ENCODE measurements at places on chromosomes 5 and 9.

DNA sequence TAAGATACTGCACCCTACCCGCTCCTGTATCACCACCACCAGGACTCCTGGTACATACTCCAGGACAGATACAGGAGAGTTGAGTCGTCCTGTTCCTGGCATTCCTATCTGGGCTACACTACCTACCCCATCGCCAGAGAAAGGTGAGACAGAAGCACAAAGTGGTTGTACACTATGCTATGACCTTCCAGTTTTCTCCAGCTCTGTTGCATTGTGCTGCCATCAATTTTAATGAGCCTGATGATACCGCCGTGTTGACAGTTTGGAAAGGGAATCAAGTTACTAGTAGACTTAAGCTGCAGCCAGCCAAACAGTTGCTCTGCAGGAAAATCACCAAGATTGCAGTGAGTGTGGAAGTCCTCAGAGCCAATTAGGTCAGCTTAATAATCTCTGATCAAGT, 35.2 kb downstream of the ANP32B start:
- DNase-seq: no peak

DNA sequence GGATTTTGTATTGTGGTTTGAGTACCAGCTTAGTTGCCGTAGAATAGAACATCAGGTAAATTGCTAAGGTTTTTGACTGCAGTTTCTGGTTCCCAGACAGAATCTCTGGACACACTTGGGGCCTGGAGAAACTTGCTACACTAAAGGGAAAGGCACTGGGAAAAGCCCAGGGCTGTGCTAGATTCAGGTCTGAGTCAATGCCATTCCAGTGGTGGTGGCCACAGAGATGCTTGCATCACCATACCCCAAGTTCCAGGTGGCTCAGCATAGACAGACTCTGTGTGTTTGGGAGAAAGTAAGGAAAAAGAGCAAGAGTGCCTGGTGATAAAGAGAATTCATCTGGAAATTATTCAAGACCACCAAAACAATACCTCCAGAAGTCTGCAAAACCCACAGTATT, 120.6 kb downstream of the HMHB1 start:
- no peak for DNase-seq

- no peak for DNase-seq
Observed at GRCh38 chr5:32909207-32909606, 198.1 kb downstream of the NPR3 start.

- no peak for DNase-seq
Observed at GRCh38 chr5:80781356-80781755, 126.6 kb upstream of the DHFR start.

DNA sequence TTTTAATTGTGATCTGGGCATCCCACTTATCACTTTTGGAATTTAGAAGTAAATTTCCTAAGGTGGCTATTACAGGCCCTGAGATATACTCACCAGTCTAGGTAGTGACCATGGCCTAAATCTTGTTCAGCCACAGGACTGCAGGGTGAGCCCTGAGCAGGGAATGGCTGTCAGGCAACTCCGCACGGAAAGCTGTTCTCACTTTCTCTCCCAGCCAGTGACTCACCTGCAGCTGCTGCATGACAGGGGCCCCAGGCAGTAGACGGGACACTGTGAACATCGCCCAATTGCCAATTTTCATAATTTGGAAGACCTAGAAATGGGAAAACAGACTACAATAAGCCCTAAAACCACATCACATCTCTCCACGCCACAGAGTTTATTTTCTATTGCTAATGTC, 69.6 kb upstream of the TAF1L start:
- no peak for DNase-seq

DNA sequence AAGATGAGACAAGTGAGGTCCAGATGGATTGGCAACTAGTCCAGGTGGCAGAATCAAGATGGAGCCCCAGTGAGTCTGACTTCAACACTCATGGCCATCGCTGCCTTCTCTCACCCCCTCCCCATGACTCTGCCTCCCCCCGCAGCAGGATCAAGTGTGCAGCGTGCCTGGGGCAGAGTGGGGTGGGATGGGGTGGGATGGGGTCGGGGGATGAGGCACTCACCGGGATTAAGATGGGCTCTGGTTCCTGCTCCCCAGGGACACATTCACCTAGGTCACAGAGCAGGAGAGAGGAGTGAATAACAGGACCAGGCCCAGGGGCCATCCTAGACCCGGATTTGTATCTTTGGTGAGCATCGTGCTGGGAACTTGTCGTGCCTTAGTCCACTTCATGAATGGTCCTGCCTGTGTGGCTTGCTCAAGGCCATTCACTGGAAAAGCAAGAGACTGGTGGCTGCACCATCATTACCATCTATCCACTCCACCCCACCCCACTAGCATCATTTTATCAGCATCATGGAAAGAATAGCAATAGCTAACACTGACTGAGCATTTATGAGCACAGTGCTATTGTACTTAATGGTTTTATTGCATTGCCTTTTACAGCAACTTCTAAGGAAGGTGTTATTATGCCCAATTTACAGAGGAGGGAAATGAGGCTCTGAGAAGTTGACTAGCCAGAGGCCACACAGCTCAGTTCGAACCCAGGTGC, 8.5 kb downstream of the AMBP start:
- DNase-seq: no peak

DNA sequence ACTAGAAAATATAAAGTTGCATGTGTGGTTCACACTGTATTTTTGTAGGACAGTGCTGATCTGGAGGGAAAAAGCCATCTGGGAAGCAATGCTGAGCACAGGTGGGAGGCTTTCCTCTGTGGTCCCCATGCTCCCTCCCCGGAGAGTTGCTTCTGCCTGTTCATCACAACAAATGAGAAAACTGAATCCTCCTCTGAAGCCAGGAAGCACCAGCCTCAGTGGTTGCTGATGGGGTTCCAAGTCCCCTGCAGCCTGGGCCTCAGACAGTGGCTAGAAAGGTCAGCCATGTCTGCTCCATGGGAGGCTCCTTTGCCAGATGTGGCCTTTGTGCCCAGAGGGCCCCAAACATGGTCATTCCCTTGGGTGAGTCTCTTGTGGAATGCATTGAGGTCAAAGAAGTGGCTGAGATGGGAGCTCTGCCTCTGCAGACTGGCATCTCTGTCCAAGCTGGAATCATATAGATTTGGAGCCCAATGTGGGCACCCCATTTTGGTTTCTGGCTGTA, 77.6 kb downstream of the C5orf15 start:
- DNase-seq: no peak

GRCh38 chr5:103120607-103121200, 603 bp downstream of the PPIP5K2 start:
- no peak for DNase-seq

GRCh38 chr9:123478967-123479602, 123.1 kb downstream of the CRB2 start:
- DNase-seq: no peak

- no peak for DNase-seq
Observed at GRCh38 chr5:22319798-22320197, 533.3 kb downstream of the CDH12 start.

GRCh38 chr5:55993013-55993412, 1.8 kb downstream of the IL6ST start:
- no peak for DNase-seq

GRCh38 chr9:17699615-17700330, 120.9 kb downstream of the SH3GL2 start:
- no peak for DNase-seq

GRCh38 chr5:55104036-55104772, 1.8 kb downstream of the GZMA start:
- no peak for DNase-seq

GRCh38 chr5:15592728-15593127, 92.7 kb downstream of the FBXL7 start:
- DNase-seq: no peak

- DNase-seq: no peak
Observed at GRCh38 chr9:3027210-3027609, 183.3 kb upstream of the PUM3 start.

DNA sequence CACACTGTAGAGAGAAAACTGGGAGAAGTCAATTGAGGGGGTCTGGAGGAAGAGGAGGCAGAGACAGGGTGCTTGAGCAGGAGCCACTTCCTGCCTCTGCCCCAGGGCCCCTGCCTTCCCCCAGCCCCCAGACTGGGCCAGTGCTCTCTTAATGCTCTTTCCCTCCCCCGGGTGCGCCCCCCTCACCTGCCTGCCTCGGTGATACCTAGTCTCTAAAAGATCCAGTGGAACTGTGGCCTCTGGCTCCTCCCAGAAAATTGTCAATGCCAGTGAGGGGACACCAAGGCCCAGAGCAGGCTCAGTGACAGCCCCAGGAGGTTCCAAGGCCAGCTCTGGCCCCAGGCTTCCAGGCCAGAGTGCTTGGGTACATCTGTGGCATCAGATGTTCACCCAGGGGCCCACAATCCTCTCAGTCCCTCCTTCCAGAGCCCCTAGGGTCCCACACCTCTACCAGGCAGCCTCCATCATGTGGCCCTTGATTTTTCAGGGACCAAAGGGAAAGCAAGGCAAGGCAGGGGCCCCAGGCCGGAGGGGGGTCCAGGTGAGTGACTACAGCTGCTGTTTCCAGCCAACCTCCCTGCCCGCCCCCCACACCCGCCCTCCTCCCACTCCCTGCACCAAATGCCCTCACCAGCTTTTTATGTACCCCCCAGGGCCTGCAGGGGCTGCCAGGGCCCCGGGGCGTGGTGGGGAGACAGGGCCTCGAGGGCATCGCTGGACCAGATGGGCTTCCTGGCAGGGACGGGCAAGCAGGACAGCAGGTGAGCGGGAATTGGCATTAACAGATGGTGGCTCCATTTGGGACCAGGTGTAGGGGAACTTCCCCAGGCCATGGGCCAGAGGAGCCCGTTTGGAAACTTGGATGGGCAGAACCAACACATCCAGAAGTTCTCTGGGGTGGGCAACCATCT, 33.1 kb upstream of the ORM1 start:
- DNase-seq: no peak
